Stimulated activated CD4-positive, alpha-beta T cell treated with anti-CD3 and anti-CD28 coated beads, Interleukin-12 subunit alpha, Interleukin-12 subunit beta, amount 100 ng/mL, for 4 hours (primary cell): ENCODE measurements at places on chromosomes 7 and 10.

GRCh38 chr10:70778267-70778924 is 6.8 kb downstream of the TBATA start:
- no peak for DNase-seq

- DNase-seq, result no peak
Observed at GRCh38 chr7:136502162-136502561, 366.3 kb upstream of the CHRM2 start.

DNA sequence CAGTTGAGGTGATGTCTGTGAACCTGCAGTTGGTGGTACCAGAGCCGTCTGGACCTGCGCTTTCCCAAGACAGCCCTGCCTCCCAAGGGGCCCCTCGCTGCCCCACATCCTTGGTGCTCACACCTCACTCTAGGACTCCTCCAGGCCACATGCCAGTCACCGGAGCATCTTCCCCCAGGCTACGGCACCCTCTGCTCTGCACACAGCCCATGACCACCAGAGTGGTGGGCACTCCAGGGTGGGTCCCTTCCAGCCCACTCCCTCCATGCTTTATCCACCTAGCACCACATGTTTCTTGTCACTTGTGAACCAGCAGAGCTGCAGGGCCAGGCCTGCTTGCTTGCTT is 183.7 kb upstream of the SH2B2 start:
- DNase-seq, result no peak

DNA sequence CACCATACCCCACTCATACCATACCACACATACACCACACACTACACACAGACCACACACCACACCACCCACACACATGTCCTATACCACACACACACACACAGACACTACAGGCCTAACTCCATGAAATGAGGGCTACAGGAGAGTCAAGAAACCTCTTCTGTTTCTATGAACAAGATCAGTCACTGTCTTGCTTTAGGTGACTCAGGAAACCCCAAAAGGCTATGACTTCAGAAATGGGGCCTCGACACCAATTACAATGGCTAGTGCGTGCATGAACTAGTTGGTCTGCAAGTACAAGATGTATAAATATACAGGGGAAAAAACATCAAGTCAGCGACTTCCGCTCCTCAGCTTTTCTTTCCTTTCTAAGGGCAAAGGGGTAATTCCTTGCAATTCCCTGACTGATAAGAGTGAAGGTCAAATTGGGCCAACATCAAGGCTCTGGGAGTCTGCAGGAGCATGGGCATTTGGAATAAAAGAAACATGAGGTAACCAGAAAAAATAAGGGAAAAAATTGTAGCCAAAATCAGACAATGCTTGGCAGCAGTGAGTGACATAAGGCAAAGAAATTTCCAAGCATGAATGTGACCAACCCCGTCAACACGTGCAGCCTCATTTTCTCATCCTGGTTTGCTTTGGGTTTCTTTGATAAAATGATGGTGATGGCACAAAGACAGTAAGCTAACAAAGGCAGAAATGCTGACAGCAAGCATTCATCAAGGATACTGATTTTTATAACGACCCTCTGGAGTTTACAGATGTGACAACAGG is 1.5 kb downstream of the PKD1L1 start:
- no peak for DNase-seq

DNA sequence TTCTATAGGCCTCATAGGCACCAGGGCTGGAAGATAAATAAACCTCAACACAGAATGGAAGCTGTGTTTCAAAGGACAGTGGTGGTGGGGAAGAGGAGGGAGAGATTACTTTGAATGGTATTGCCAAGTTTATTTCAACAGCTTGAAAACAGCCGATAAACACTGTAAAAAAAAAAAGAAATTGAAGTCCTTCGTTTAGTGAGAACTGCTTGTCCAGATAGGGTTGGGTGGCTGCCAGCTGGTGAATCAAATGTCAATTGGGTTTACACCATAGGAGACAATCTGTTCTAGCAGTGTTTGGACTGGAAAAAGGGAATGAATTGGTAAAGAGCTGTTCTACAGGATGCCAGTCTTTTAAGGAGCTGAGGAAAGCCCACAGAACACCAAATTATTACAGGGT is 254.8 kb downstream of the PHF14 start:
- DNase-seq, result no peak

GRCh38 chr10:89280508-89280907 is 21.3 kb upstream of the IFIT2 start:
- DNase-seq, result no peak
